Body of pancreas (tissue), 4 donors: ENCODE measurements at places on chromosomes 13 and 19. TPM values are rescaled to one million over a fixed set of nuclear protein-coding genes. Genes with fewer than 3 reads are reported as not detected.

The NFIX gene
- total RNA-seq, result 26.7 TPM

The PCP2 gene
- total RNA-seq, result not detected

The CASP14 gene
- total RNA-seq, result not detected

GRCh38 chr13:68551701-68552522, 1321.8 kb upstream of the PCDH9 start:
- H3K4me1 ChIP-seq, result no peaks in the 10 kb centered on the region
- no peaks in the 10 kb centered on the region for H3K27me3 ChIP-seq
- no peak overlapping the region for H3K4me3 ChIP-seq
- no peaks in the 10 kb centered on the region for H3K36me3 ChIP-seq

DNA sequence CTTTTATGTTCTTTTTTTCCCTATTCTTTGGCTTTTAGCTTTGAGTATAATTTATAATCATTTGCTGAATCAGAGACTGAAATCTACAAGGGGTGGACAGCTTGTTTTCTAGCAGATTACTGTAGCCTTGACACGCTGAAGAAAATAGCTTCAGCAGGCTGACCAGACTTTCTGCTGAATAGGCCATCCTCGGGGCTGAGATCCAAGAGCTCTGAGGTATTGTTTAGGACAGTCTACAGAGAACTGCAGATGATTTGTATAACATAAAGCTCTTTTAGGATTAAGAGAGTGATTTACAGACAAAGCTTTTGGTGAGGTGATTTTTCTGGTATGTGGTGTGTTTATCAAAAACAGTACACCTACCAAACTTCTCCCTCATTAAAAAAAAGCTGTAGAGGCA, 16.8 kb downstream of the POLR1D start:
- no peak for DNase-seq
- H3K27me3 ChIP-seq, result no peaks in the 10 kb centered on the region
- H3K4me3 ChIP-seq, result no peak overlapping the region
- no peak overlapping the region for H3K27ac ChIP-seq
- peaks cover 32% of the 10 kb centered on the region for H3K4me1 ChIP-seq
- no peaks in the 10 kb centered on the region for H3K36me3 ChIP-seq

GRCh38 chr13:71213252-71213821, 653.7 kb downstream of the DACH1 start:
- H3K27me3 ChIP-seq, result no peaks in the 10 kb centered on the region
- no peak overlapping the region for H3K27ac ChIP-seq
- no peak overlapping the region for H3K4me3 ChIP-seq
- DNase-seq, result no peak
- H3K36me3 ChIP-seq, result no peaks in the 10 kb centered on the region
- H3K4me1 ChIP-seq, result no peaks in the 10 kb centered on the region

DNA sequence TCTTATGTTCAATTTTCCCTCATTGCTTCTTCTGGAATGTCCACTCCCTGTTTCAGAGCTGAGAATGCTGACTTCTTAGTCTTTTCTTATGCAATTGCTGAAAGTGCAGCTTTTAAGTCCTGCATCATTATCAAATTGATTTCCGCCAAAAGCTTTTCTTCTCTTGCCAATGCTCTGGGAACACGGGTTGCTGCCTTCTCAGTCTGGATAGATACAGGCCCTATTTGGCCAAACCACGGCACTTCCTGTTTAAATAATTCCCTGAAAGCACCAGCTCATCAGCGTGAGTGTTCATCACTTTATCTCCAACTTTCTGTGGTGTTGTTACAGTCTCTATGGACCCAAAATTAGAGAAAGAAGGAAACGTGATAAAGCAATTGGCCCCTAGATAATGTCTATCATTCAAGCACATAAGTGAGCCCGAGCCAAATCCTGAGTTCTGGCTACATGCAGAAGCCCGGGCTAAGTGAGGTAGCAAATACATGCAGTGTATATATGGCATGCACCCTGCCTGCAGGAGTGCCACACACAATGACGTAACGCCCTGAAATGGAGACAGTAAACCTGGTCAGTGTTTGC, 85.7 kb downstream of the CYSLTR2 start:
- no peaks in the 10 kb centered on the region for H3K27me3 ChIP-seq
- no peaks in the 10 kb centered on the region for H3K36me3 ChIP-seq
- DNase-seq, result no peak

DNA sequence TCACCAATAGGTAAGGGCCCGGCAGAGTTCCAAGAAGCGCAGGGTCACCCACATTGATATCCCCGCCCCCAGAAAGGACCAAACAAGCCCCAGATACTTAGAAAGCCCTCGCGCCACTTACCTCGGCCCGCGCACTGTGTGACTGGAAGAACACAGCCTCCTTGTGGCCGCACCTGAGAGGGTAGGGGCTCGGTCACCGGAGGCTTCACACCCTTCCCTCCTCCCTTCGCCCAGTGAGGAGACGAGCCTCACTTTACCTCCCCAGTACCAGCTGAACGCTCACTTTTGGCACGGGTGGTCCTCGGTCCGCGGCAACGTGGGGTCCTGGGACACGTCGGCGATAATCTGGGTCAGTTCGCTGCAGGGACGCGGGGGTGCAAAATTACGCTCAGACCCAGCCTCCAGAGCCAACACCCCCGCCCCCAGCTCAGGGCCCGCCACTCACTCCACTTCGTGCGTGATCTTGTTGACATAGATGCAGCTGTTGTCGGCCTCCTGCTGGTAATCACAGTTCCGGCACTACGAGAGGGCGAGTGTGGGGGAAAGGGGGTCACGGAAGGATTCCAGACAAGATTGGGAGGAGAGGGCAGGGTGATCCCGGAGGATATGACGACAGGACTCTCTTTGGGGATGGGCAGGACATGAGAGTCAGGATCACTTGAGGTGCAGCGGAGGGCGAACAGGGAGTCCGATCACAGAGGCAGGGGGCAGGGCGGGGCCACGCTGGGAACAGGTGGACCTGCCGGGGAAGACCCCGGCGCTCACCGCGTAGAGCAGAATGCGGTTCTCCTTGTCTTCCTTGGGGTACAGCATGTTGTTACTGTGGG, 568 bp downstream of the POLR2I start:
- no peaks in the 10 kb centered on the region for H3K27me3 ChIP-seq
- H3K36me3 ChIP-seq, result no peaks in the 10 kb centered on the region
- peak; percentile 16 for DNase-seq
- peak overlapping the region; percentile 76 for H3K27ac ChIP-seq

GRCh38 chr19:2887391-2887914, 13.3 kb upstream of the ZNF57 start:
- H3K4me1 ChIP-seq, result no peaks in the 10 kb centered on the region
- no peaks in the 10 kb centered on the region for H3K27me3 ChIP-seq
- H3K4me3 ChIP-seq, result no peak overlapping the region
- DNase-seq, result peak; percentile 30
- H3K27ac ChIP-seq, result no peak overlapping the region
- no peaks in the 10 kb centered on the region for H3K36me3 ChIP-seq

DNA sequence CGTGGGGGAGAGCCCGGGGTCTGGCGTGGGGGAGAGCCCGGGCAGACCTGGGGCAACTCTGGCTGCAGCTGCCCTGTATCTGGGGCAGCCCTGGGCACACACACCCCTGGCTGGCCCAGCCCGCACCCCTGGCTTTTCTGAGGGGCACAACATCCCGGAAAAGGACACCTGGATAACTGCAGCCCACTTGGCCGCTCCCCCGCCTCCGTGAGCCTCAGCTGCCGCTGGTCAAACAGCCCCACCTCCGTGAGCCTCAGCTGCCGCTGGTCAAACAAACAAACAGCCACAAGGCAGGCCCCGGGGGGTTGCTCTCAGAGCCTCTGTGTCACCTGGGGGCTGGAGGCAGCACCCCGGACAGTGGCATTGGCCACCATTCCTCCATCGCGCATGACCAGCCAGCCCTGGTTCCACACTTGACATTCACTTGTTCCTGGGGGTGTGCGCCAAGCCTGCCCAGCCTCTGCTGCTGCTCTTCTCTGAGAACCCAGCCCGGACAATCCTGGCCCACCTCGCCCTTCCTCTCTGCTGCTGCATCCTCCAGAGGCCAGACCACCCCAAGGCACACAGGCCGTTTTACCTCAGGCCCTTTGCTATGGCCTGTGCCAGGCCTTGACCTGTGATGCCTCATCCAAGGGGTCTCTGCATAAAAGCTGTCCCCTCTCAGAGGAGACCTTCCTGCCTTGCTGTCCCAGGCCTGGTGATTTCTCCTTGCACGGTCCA, 19.9 kb downstream of the CEBPG start:
- no peaks in the 10 kb centered on the region for H3K36me3 ChIP-seq
- DNase-seq, result no peak
- no peak overlapping the region for H3K4me3 ChIP-seq
- H3K27me3 ChIP-seq, result no peaks in the 10 kb centered on the region
- no peak overlapping the region for H3K27ac ChIP-seq
- H3K4me1 ChIP-seq, result peaks cover 53% of the 10 kb centered on the region

DNA sequence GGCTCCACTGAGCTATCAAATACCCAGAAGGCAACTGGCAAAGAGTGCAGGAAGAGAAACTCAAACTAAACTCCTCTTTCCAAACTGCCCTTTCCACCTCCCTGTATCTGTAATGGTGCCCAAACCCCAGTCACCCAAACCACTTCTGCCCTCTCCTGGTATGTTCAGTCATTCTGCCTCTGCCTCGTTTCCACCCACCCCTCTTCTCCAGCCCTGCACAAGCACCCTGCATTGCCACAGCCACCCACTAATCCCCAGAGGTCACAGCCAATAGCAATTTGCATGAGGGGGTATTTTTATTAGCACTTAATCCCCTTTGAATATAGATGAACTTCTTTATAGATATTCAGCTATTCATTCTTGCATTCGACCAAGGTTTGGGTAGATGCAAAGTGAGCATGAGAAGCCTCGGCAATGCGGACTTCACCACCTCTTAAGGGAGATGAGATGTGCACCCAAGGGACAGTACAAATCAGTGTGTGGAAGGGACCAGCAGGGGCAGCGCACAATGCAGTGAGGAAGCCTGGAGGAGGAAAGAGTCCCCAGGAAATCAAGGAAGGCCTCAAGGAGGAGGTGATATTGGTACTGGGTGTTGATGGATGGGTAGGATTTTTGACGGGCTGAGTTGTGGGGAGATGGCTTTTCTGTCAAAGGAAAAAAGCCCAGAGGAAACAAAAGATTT, 12.4 kb downstream of the TMEM272 start:
- H3K27ac ChIP-seq, result no peak overlapping the region
- no peaks in the 10 kb centered on the region for H3K36me3 ChIP-seq
- peak; percentile 31 for DNase-seq
- no peaks in the 10 kb centered on the region for H3K4me1 ChIP-seq

DNA sequence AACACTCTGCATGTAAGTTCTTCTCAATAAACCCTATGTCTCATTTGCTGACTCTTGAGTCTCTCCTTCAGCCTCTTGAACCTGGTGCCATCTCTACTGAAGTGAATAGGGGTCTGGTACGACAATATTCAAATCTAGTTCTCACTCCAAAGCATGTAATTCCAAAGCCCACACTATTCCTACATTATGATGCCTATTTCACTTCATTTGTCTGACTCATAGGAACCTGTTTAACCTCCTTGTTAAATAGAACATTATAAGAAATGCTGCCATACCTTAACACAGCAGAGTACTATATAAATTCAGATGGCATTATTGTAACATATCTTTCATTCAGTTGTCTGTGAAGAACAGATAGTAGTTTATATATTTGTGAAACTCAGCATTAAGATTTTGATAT, 67.1 kb downstream of the STARD13 start:
- DNase-seq, result no peak
- peaks cover 33% of the 10 kb centered on the region for H3K4me1 ChIP-seq
- no peaks in the 10 kb centered on the region for H3K36me3 ChIP-seq
- H3K4me3 ChIP-seq, result no peak overlapping the region

GRCh38 chr19:42279155-42279901, 10.3 kb downstream of the CIC start:
- peak overlapping the region; percentile 63 for H3K4me3 ChIP-seq
- H3K36me3 ChIP-seq, result no peaks in the 10 kb centered on the region
- peaks cover 79% of the 10 kb centered on the region for H3K4me1 ChIP-seq
- peak; percentile 20 for DNase-seq

DNA sequence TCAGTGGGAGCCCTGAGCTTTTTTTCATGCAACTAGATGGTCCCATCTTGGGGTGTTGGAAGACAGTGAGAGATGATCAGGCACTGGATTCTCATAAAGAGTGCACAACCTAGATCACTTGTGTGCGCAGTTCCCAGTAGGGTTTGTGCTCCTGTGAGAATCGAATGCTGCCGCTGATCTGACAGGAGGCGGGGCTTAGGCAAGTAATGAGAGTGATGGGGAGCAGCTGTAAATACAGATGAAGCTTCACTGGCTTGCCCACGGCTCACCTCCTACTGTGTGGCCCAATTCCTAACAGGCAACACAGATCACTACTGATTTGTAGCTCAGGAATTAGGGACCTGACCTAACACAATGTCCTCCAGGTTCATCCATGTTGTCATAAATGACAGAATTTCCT, 43.6 kb upstream of the UBAC2 start:
- H3K36me3 ChIP-seq, result no peaks in the 10 kb centered on the region
- no peak overlapping the region for H3K4me3 ChIP-seq
- H3K27me3 ChIP-seq, result no peaks in the 10 kb centered on the region
- no peaks in the 10 kb centered on the region for H3K4me1 ChIP-seq
- DNase-seq, result no peak

The CPB2 gene
- total RNA-seq, result 1.8 TPM

The PCDH17 gene
- 6.0 TPM for total RNA-seq

The EFNA2 gene
- total RNA-seq, result not detected

- H3K4me3 ChIP-seq, result no peak overlapping the region
- no peaks in the 10 kb centered on the region for H3K4me1 ChIP-seq
- no peaks in the 10 kb centered on the region for H3K36me3 ChIP-seq
- H3K27ac ChIP-seq, result no peak overlapping the region
- H3K27me3 ChIP-seq, result no peaks in the 10 kb centered on the region
These were observed 278.5 kb upstream of the HTR2A start for GRCh38 chr13:47175172-47175866.

DNA sequence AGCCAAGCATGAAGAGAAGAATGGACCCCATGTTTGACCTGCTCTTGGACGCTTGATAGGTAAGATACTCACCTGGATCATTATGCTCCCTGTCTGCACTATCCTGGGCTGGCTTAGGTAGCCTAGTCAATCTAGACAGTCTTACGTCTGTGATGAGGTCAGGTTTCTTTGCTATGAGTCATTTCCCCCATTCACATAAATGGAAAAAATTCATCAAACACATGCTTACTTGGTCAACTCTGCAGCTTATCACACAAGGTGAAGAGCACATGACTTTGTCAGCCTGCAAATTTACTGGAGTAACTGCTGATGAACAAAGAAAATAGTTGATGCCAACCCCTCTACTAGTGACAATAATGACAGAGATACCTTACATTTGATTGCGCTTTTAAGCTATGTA, 170.0 kb downstream of the NUFIP1 start:
- peak; percentile 54 for DNase-seq
- no peak overlapping the region for H3K4me3 ChIP-seq
- H3K27ac ChIP-seq, result no peak overlapping the region
- peaks cover 13% of the 10 kb centered on the region for H3K4me1 ChIP-seq
- no peaks in the 10 kb centered on the region for H3K36me3 ChIP-seq

- H3K4me3 ChIP-seq, result no peak within 1 kb of the TSS
- DNase-seq, result no peak
- no peaks in the 10 kb centered on the region for H3K36me3 ChIP-seq
These were observed at the start of gene GNA15 for GRCh38 chr19:3135961-3136683. GNA15 (plus strand) TSS chr19:3136033; CDS start chr19:3136451, 418 bp downstream.

DNA sequence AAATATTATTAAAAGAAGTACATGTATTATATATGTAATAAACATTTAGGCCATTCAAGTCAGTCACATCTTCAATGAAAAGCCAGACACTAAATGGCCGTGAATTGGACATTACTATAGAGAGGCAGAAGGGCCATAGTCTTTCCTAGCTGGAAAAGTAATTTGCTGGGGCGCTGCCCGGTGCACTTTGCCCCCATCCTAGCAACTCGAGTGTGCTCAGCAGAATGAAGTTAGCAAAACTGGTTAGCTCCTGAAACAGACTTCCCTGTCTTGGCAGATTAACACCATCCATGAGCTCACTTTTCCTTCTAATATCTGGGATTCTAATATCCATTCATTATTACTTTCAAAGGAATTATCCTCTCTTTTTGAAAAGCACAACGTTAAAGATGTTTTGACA, 2.8 kb upstream of the SPRYD7 start:
- peaks cover 39% of the 10 kb centered on the region for H3K4me1 ChIP-seq
- H3K27ac ChIP-seq, result peak overlapping the region; percentile 75
- H3K27me3 ChIP-seq, result no peaks in the 10 kb centered on the region
- peak; percentile 71 for DNase-seq
- H3K4me3 ChIP-seq, result no peak overlapping the region
